Epithelial cell of proximal tubule (primary cell): ENCODE measurements at places on chromosomes 7 and 10. TPM values are rescaled to one million over a fixed set of nuclear protein-coding genes. Genes with fewer than 3 reads are reported as not detected.

GRCh38 chr10:4719036-4719435 lies 107.0 kb upstream of the AKR1E2 start:
- DNase-seq = no peak

DNA sequence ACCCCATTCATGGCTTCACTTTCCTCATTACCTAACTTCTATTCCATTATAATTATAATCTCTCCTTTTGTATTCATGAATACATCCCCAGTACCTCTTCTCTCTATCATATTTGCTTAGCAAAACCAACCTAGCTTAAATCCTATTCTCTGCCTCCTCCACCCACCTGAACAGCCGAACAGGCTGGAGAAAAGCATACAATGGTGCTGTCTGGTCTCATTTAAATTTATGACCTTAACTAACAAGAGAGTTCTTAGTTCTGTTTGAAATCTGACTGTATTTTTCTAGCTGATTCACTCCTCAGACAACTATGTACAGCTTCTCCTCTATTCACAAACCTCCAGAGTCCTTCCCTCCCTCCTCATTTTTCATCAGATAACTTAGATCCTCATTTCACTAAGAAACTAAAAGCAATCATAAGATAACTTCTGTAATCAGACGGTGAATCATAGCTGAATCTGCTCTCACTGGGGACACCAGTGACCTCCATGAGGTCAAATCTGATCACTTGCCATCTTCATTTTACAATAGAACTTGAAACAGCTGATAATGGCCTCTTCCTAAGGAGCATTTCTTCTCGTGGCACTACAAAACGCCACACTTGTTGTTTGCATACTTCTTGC lies 233.9 kb upstream of the AOAH start:
- DNase-seq = no peak

GRCh38 chr7:26630941-26631580 lies 233.3 kb downstream of the SKAP2 start:
- DNase-seq = no peak

The AQP1 gene
- total RNA-seq = 0.72 and 2.1 TPM in 2 replicates

GRCh38 chr10:18486438-18486837 lies 164.9 kb downstream of the NSUN6 start:
- no peak for DNase-seq
